ENCODE measurements at places on chromosomes 5 and 9.

GRCh38 chr9:31908158-31908890 is 476.1 kb upstream of the ACO1 start:
- DNase-seq: no peak

DNA sequence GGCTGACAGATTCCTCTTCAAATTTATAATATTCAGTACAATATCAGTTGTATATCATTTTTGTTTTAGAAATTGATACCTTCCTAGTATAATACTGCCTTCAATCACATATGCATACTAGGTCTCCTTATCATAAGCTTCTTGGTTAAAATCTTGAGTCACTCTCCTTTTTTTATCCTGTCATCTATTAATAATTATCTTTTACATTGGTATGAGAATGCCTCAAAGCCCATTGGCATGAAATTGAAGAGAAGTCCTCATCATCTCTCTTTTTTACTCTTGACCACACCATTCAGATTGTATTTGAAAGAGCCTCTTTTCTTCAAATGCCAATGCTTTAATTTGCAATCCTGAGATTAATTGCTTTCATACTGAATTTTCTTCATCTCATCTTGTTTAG is 810.3 kb downstream of the BRINP1 start:
- DNase-seq: no peak

DNA sequence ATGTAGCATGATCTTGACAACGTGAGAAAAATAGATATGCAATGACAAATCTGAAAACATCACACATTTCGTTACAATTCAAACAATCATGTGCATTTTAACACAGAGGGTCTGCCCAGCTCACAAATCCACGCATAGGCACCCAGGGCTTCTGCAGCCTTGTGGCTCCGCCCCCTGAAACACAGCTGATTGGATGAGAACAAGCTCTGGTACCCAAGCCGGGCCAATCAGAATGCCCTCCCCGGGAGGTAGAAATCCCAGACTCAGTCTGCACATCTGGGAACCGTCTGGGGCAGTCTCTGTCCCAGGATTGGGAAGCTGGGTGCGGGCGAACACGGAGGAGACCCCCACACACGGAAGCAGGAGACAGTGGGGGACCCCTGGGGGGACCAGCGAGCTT is 137.5 kb downstream of the GAPVD1 start:
- DNase-seq: no peak

- DNase-seq: no peak
Observed at GRCh38 chr5:140266471-140267200, 36.3 kb downstream of the PFDN1 start.

- DNase-seq: no peak
Observed at GRCh38 chr5:107072967-107073366, 597.8 kb downstream of the EFNA5 start.

- no peak for DNase-seq
Observed at GRCh38 chr9:112917047-112917986, 26.6 kb upstream of the SLC46A2 start.

DNA sequence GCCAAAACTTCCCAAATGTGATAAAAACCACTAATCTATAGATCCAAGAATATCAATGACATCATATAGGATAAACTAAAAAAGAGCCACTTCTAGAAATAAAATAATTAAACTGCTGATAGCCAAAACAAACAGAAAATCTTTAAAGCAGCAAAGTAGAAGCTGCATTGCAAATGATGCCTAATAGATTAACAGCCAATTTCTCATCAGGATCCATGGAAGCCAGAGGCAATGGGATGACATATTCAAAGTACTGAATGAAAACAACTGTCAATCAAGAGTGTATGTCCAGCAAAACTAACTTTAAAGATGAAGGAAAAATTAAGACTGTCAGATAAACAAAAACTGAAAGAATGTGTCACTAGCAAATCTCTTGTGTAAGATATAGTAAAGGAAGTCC is 224.8 kb downstream of the PSAT1 start:
- no peak for DNase-seq

Measured in SIG-M5 (cell line).